ENCODE measurements at places on chromosomes 7 and 10.

GRCh38 chr10:87668324-87669074 lies 8.8 kb downstream of the PAPSS2 start:
- no peak for DNase-seq

- no peak for DNase-seq
Observed at GRCh38 chr7:121954803-121955202, 81.8 kb downstream of the PTPRZ1 start.

DNA sequence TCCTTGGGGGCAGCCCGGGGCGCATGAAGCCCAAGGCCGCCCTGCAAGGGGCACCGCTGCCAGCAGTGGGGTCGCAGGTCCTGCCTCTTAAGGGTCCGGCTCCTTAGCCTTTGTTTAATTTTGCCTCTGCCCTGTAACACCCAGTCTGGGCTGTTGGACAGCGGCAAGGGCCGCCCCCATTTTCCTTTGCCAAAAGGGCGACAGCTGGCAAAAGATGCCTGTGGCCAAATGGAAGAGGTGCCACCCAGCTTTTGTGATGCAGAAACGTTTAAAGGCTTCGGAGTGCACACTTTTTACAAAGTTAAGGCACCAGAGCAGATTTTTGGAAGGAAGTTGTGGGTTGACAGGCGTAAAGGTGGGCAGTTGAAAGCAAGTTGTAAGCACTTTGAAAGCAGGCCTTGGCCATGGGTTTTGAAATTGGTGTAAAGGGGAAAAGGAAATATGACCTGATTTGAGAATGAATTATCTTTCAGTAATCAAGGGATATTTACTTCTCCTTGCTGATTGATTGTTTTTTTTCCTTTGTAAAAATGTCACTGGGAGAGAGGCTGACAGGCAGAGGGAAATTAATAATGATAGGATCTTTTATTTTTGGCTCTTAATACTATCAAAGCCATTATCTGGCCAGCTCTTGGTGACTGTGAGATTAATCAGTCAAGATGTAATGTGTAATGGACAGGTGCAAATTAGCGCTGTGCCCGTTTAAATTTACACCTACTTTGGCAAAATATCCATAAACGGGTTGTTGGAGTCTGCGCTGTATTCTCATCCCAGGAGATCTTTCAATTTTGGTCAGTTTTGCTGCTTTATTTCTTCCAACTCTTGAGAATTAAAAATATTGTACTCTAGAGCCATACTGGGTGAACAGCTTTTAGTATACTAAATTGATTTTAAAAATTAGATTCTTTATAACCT lies 1.2 kb downstream of the CASD1 start:
- no peak for DNase-seq

GRCh38 chr7:20153567-20153966 lies 63.6 kb downstream of the MACC1 start:
- no peak for DNase-seq

- DNase-seq: no peak
Observed at GRCh38 chr7:107958764-107959526, 44.0 kb downstream of the LAMB1 start.

DNA sequence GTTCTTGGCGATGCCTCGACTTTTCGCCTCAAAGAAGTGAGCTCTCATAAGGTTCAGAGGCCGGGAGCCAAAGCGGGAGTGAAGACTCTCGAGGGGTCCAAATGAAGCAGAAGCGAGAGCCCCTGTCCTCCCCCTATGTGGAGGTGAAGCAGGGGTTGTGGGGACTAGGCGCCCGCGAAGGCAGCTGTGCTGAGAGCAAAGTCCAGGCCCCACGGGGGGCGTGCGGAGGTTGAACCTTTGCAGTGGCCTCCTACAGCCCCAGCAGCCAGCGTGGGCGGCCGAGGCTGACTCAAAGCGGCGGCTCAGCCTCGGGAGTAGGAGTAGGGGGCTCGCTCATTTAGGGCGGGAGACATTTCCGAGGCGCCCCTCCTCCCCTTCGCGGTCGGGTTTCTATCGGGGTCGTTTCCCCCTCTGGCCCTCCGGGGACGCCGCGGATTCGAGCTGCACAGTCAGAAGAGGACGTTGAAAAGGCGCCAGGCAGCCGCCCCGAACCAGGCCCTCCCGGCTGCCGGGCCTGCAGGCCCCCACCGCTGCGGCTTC lies 553 bp upstream of the ADD3 start:
- DNase-seq: no peak

DNA sequence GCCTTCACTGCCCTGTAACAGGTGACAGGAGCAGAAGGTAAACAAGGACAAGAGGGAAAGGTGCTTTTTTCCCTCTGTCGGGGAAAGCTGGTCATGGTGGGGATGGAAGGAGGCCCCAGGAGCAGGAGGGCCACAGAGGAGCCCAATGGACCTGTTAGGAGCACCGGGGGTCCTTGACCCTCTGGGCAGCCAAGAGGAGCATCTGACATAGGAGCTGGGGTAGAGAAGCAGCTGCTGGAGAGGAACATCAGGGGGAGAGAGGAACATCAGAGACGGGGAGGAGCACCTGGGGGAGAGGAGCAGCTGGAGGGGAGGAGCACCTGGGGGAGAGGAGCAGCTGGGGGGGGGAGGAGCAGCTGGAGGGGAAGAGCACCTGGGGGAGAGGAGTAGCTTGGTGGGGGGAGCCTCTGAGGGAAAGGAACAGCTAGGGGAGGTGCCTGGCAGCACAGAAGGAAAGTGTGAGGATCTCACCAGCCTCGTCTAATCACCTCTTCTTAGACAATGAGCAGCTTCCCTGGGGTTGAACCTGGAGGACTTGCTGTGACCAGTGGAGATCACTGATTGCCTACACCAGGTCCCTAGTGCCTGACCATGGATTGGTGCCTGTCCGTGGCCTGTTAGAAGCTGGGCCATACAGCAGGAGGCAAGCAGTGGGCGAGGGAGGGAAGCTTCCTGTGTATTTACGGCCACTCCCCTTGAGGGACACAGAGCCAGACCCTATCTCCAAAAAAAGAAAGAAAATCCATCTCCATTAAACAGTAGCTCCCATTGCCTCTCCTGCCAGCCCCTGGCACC lies 37.6 kb downstream of the JAKMIP3 start:
- no peak for DNase-seq

GRCh38 chr7:129356176-129356575 lies 78.1 kb upstream of the STRIP2 start:
- no peak for DNase-seq

DNA sequence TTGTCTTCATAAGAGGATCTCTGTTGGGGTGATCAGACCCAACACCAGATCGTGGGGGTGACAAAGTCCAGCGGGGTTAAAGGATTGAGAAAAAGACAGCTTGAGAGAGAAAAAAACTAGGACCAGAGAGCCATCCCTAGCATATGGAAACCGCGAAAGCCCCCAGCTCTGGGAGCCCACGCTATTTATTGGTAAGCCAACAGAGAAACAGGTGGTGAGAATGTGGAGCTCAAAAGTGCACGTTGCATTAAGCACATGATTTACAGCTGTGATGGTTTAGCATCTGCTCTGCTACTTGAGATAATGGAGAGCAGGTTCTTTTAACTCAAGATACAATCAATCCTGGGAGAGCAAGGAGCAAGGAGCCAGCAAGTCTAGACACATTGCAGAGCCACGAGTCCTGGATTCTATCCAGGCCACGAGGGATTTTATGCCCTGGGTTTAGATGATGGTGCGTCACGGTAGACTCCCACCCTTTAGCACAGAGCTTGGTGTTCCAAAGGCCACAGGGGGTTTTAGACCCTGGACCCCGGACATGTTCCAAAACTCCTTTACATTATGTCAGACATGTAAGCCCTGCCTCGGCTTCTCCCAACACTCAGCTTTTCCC lies 755.2 kb upstream of the SORCS1 start:
- no peak for DNase-seq

DNA sequence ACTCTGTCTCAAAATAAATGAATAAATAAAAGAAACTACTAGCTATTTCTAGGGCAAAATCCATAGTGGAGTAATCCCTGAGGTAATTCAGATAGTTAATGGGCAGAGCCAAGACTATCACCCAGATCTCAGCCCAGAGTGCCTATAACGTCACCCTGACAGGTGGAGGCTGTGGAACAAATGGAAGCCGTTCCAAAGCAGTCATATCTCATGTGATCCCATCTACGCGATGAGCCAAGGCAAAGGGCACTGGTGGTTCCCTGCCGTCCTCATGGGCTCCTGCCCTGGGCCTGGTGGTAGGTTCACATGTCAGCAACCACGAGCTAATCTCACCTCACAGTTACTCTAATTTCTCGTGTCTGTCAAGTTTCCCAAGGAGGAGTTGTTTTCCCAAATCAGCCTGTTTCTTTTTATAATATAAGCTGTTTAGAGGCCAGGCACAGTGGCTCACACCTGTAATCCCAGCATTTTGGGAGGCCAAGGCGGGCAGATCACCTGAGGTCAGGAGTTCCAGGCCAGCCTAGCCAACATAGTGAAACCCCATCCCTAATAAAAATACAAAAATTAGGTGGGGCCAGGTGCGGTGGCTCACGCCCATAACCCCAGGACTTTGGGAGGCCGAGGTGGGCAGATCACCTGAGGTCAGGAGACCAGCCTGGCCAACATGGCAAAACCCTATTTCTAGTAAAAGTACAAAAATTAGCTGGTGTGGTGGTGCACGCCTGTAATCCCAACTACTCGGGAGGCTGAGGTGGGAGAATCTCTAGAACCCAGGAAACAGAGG lies 22.5 kb upstream of the ASCC1 start:
- DNase-seq: no peak

DNA sequence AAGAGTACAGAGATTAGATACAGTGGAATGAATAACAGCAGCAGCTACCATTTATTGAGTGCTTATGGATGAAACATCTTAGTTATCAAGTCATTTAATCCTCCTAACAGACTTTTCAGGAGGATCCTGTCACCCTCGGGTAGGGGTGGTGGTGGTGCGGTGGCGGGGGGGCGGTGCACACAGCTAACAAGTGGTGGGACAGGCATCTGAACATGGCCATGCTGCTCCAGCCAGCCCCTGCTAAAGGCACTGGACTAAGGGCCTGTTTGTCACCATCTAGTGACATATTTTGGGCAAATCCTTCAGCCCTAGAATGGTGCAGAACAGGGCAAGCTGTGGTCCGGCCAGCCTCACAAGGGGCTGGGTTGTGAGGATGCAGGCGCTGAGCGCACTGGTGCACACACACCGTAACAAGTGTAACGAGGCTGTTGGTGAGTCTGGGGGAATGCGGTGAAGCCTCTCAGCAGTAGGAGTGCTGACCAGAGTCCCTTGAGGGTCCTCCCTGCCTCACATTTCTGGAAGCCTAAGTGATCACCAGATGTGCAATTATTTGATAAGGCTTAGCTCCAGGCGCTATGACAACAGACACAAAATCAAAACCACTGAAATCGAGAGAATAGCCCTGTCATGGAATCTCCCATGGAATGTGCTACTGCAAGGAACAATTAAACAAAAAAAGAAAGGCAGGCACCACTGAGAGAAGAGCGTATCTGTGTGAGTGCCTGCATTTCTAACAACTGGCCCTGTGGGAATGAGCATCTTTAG lies 102.2 kb downstream of the RNF216 start:
- no peak for DNase-seq

DNA sequence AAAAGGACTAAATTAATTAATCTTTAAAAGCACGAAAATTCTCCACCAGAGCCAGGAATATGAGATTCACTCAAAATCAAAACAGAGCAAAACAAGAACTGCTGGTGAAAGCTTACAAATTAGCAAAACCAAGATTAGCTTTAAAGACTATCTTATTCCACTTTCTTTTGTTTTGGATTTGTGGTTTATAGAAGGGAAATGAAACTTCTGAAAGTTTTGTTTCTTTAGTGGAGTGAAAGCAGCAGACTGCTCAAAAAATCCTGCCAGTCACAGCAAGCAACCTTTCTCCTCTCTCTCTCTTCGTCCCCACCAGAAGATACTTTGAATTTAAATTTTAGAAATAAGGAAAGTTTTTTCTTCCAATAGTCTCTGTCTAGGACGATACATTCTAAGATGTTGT lies 7.8 kb downstream of the ACTA2 start:
- no peak for DNase-seq

DNA sequence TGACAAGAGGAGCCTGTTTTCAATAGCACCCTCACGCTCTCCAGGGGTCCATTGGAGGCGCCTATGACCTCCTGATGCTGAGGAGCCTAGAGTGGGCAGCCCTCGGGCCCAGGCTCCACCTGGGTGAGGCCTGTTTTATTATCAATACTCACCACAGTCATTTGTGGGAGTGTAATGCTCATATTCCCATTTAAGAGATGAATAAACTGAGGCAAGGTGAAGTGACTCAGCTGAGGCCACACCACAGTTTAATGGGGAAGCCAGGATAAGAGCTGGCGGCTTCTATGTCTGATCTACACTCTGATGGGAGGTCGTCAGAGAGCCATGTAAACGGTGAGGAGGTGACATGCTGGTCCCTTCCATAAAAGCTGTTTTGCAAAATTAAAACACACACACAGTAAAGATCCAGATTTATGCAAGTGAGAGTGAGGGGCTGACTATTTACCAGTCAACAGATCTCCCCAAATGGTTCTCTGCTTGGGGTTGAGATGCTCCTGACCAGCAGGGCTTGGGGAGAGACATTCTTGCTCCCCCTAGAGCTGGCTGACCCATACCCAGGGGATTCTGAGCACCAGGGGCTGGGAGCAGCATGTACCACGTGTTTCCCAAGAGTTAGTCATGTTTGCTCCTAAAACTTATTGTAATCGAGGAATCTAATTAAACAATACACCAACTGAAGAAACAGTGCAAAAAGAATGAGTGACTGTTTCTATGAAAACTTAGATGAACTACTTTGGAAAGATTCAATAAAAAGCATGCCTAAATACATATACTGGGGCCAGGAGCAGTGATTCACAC lies 81.0 kb upstream of the INSIG1 start:
- no peak for DNase-seq

- DNase-seq: no peak
Observed at GRCh38 chr10:21807180-21807579, 196.3 kb downstream of the DNAJC1 start.

- DNase-seq: no peak
Observed at GRCh38 chr10:79310200-79310865, 36.9 kb upstream of the PPIF start.

DNA sequence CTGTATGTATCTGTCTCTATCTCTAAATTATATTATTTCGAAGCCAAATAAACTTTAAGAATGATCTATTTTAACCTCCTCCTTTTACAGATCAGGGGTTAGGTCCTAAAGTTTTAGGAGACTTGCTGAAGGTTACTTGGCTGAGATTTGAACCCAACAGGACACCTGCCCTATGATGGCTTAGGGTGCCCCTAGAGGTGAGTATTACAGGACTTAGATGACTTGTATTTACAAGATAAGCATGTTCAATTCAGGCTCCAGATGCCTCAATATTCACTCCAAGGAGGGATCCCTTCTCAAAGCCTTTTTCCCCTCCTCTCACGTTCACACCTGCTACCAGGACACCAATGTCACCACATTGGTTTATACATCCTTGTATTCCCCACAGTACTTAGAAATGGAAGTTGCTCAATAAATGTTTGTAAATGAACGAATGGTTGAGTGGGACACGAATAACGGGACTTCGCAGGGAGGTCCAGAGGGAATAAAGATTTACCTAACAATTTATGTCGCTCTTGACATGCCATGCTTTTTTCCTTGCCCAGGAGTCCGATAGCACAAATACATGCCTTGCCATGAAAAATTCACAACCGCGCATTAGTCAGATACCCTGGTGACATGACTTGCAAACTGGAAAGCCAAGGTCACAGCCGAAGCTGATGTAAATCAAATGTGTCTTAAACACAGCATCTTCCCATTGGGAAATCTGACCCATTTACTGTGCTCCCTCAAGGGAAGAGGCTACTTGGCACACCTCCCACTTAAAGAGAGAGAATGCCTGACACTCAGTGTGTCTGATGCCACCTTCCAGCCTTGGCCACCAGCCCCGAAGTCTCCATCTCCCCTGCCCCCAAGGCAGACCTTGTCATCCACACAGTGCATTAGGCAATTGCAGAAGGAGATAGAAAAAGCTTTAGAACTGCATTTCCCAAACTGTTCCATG lies 872.2 kb upstream of the AUTS2 start:
- DNase-seq: no peak
